ENCODE measurements at places on chromosomes 1 and 21. TPM values are rescaled to one million over a fixed set of nuclear protein-coding genes. Genes with fewer than 3 reads are reported as not detected.

DNA sequence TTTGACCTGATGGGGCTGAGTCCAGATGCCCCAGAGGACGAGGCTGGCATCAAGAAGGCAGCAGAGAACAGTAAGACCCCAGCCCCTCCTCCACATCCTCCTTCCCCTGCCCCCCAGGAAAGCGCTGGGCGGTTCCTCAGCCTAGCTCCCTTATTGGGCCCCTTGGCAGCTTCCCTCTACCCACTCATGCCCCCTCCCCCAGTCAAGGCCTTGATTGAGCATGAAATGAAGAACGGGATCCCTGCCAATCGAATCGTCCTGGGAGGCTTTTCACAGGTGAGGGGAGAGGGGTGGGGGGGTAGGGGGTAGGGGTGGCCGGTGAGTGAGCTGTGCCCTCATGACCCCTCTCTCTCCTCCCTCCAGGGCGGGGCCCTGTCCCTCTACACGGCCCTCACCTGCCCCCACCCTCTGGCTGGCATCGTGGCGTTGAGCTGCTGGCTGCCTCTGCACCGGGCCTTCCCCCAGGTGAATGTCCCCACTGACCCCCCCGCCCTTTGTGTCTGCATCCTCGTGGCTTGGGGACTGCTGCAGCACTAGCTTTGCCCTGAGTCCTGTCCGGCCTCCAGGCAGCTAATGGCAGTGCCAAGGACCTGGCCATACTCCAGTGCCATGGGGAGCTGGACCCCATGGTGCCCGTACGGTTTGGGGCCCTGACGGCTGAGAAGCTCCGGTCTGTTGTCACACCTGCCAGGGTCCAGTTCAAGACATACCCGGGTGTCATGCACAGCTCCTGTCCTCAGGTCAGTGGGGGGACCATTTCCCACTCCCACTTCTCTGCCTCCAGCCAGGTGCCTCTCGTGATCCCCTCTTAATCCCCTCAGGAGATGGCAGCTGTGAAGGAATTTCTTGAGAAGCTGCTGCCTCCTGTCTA is 3.2 kb downstream of the LYPLA2 start:
- no peak overlapping the region for H3K27ac ChIP-seq
- peaks cover 15% of the 10 kb centered on the region for H3K36me3 ChIP-seq
- no peak for DNase-seq
- H3K4me1 ChIP-seq, result peaks cover 35% of the 10 kb centered on the region
- H3K27me3 ChIP-seq, result no peaks in the 10 kb centered on the region
- no peak overlapping the region for H3K4me3 ChIP-seq

DNA sequence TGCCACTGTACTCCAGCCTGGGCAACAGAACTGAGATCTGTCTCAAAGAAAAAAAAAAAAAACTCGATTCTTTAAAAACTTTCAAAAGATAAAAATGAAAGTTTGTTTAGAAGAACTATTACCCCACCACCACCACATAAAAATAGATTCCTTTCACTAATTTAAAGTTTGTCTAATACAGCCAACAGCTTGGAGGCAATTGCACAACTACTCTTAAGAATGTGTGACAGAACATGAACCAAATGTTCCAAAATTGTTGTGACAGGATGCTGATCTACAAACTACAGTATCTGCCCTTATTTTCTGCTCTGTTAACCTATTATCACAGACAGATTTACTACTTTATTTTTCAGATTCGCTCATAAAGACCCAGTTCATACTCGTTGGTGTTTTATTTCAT is 5.5 kb upstream of the TGFBR3 start:
- H3K36me3 ChIP-seq, result no peaks in the 10 kb centered on the region
- no peaks in the 10 kb centered on the region for H3K27me3 ChIP-seq
- peaks cover 12% of the 10 kb centered on the region for H3K4me1 ChIP-seq
- H3K27ac ChIP-seq, result no peak overlapping the region
- H3K4me3 ChIP-seq, result no peak overlapping the region
- no peak for DNase-seq

DNA sequence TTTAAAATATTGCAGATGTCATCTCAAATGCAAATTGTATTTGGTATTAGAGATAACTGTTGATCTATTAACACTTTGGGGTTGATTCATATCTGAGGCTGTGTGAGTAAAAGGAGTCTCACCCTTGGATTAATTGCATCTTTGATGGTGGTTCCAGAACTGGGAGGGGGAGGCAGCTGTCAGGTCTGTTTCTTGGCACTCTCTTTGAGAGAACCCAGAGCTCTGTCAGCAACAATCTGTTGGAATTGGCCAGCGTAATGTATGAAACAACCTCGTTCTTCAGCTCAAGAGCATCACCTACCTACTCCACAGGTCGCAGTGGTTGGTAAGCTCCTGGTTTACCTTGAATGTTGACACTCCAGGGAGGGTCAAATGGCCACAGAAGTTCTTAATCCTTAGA is 424.1 kb downstream of the CAMTA1 start:
- H3K4me1 ChIP-seq, result no peaks in the 10 kb centered on the region
- no peak overlapping the region for H3K4me3 ChIP-seq
- no peak for DNase-seq
- H3K27me3 ChIP-seq, result no peaks in the 10 kb centered on the region
- H3K36me3 ChIP-seq, result no peaks in the 10 kb centered on the region

- no peak for DNase-seq
- no peak overlapping the region for H3K4me3 ChIP-seq
- H3K27ac ChIP-seq, result no peak overlapping the region
- H3K4me1 ChIP-seq, result no peaks in the 10 kb centered on the region
These were observed 272.2 kb downstream of the VAV3 start for GRCh38 chr1:107692580-107693345.

GRCh38 chr1:244210884-244211558 is 159.9 kb downstream of the ZBTB18 start:
- no peak for DNase-seq
- H3K27ac ChIP-seq, result no peak overlapping the region
- no peaks in the 10 kb centered on the region for H3K27me3 ChIP-seq
- H3K4me3 ChIP-seq, result no peak overlapping the region

- H3K4me1 ChIP-seq, result no peaks in the 10 kb centered on the region
- DNase-seq, result no peak
- H3K4me3 ChIP-seq, result no peak overlapping the region
- H3K36me3 ChIP-seq, result no peaks in the 10 kb centered on the region
- H3K27me3 ChIP-seq, result no peaks in the 10 kb centered on the region
- H3K27ac ChIP-seq, result no peak overlapping the region
These were observed 6.7 kb upstream of the INKA2 start for GRCh38 chr1:111745675-111746613.

DNA sequence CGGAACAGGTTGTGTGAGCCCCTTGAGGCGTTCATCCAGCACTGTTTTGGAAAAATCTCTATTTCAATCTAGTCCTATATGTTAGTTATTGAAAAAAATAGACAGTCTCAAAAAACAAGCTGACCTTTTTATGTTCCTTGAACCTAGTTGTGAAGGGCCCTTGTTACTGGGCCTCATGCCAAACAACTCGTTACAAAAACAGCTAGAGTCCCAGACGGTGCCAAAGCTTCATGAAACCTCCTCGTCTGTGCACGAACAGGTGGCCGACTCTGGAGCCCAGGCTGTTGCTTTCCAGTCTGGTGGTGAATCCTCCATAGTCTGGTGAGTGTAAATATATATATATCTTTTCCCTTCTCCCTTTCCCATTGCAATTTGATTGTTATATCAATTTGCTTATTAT is at the start of gene CHIA:
CHIA (plus strand) TSS at position 222 of the 400 bp plus-strand sequence. CDS start 19,617 bp downstream, outside the sequence.
- no peaks in the 10 kb centered on the region for H3K4me1 ChIP-seq
- H3K36me3 ChIP-seq, result no peaks in the 10 kb centered on the region
- DNase-seq, result no peak
- H3K4me3 ChIP-seq, result no peak within 1 kb of the TSS
- H3K27ac ChIP-seq, result no peak within 1 kb of the TSS
- no peaks in the 10 kb centered on the region for H3K27me3 ChIP-seq

DNA sequence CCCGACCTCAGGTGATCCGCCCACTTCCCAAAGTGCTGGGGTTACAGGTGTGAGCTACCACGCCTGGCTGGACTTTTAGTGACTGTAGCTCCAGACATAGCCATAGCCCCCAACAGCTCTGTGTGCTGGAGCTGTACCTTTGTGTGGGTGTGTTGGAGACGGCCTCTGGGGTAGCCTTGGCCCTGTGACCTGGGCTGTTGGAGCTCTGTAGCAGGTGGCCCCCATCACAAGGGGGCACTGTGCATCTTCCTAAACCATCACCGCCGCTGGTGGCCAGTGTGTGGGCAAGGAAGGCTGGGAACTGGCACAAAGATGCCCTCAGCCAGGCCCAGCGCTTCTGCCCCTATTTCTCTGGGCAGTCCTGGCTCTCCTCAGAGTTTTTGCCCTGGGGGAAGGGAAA is 38.4 kb upstream of the FOXO6 start:
- H3K4me1 ChIP-seq, result peaks cover 23% of the 10 kb centered on the region
- DNase-seq, result no peak
- H3K27me3 ChIP-seq, result no peaks in the 10 kb centered on the region
- no peak overlapping the region for H3K4me3 ChIP-seq
- H3K27ac ChIP-seq, result no peak overlapping the region

DNA sequence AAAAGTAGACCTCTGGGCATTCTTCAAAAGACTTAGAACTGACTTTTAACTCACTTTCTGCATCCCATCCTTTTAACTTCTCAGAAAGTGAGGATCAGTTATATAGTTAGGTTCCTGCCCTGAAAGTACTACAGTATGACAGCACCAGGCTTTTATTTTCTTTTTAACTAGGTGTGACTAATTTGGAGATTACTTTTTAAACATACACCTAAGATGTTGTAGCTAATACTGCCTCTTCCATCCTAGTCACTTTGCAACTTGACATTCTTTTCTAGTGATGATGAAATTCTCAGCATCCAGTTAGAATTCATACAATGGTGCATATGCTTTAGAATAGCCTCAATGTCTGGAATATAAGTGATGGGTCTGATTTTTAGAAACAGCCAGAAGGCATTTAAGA is 24.6 kb downstream of the RUNX1 start:
- H3K27me3 ChIP-seq, result no peaks in the 10 kb centered on the region
- no peak for DNase-seq
- H3K4me3 ChIP-seq, result no peak overlapping the region
- H3K4me1 ChIP-seq, result no peaks in the 10 kb centered on the region
- no peak overlapping the region for H3K27ac ChIP-seq

DNA sequence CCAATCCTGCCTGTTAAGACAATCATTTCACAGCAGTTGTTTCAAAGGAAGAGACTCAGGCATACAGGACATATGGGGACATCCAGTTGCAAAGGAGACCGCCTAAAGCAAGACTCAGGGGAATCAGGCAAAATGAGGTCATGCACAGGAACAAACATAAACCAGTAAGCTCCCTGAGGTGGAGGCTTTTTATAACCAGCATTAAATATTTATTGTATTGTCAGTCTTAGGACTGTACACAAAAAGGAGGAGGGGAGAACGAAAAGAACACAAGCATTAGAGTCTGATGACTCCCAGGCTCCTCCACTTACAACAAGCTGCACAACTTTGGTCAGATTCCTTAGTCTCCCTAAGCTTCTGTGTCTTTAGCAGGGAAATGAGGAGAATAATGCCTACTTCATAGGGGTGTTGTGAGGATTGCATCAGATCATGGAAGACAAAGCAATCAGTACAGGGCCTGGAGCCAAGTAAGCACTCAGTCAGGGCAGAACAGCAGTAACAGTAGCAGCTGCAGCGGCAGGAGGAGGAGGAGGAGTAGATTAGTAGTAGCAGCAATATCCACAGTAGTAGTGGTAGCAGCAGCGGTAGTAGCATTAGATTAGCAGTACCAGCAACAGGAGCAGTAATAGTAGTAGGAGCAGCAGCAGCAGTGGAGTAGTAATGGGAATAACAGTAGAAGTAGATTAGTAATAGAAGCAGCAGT is 54.2 kb upstream of the SPATA6 start:
- no peak for DNase-seq
- no peaks in the 10 kb centered on the region for H3K4me1 ChIP-seq
- H3K36me3 ChIP-seq, result no peaks in the 10 kb centered on the region
- H3K4me3 ChIP-seq, result no peak overlapping the region

GRCh38 chr1:201347498-201348210 is 29.8 kb downstream of the TNNT2 start:
- H3K27me3 ChIP-seq, result no peaks in the 10 kb centered on the region
- no peak overlapping the region for H3K27ac ChIP-seq
- DNase-seq, result no peak
- no peaks in the 10 kb centered on the region for H3K4me1 ChIP-seq
- no peaks in the 10 kb centered on the region for H3K36me3 ChIP-seq
- H3K4me3 ChIP-seq, result no peak overlapping the region

- H3K4me3 ChIP-seq, result no peak overlapping the region
- no peaks in the 10 kb centered on the region for H3K27me3 ChIP-seq
- H3K36me3 ChIP-seq, result no peaks in the 10 kb centered on the region
- no peaks in the 10 kb centered on the region for H3K4me1 ChIP-seq
These were observed 249.4 kb upstream of the B3GALT2 start for GRCh38 chr1:193435781-193436180.

DNA sequence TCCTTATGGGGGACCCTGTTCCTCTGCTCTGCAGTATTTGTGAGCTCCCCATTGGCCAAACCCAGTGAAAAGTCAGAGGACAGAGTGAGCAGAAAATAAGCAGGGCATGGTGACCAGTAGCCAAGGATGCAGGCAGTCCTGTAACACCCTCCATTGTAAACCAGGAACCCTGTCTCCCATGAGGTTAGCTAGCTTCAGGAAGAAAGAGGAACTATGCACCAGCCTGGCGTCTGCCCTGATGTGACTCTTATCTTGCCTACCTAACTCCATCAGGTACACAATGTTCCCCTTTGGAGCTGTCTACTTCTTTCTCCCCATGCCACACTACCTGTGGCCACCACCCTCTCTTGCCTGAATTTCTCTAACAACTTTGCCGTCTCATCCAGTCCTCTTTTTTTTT is 119.2 kb downstream of the LRIG2 start:
- no peak for DNase-seq
- no peaks in the 10 kb centered on the region for H3K4me1 ChIP-seq
- no peak overlapping the region for H3K27ac ChIP-seq
- no peaks in the 10 kb centered on the region for H3K36me3 ChIP-seq
- no peaks in the 10 kb centered on the region for H3K27me3 ChIP-seq

- peaks cover 40% of the 10 kb centered on the region for H3K4me1 ChIP-seq
- no peak for DNase-seq
- H3K27me3 ChIP-seq, result no peaks in the 10 kb centered on the region
- no peak overlapping the region for H3K27ac ChIP-seq
- H3K4me3 ChIP-seq, result peak overlapping the region; percentile 8
These were observed 37.1 kb upstream of the NBL1 start for GRCh38 chr1:19606817-19607642.

- no peaks in the 10 kb centered on the region for H3K36me3 ChIP-seq
- H3K27me3 ChIP-seq, result no peaks in the 10 kb centered on the region
- peaks cover 12% of the 10 kb centered on the region for H3K4me1 ChIP-seq
- no peak overlapping the region for H3K27ac ChIP-seq
These were observed 613.5 kb downstream of the LMO4 start for GRCh38 chr1:87942165-87942564.

GRCh38 chr1:166145499-166145898 is 21.3 kb downstream of the FAM78B start:
- no peak overlapping the region for H3K27ac ChIP-seq
- no peaks in the 10 kb centered on the region for H3K27me3 ChIP-seq
- H3K36me3 ChIP-seq, result no peaks in the 10 kb centered on the region
- no peak overlapping the region for H3K4me3 ChIP-seq
- no peaks in the 10 kb centered on the region for H3K4me1 ChIP-seq

The DIO1 gene
- not detected for total RNA-seq

The SLC26A9 gene
- total RNA-seq, result not detected

The FGR gene
- total RNA-seq, result 17.0 TPM

The LCE3E gene
- not detected for total RNA-seq

The AGO4 gene
- 16.2 TPM for total RNA-seq

The HES4 gene
- 98.8 TPM for total RNA-seq

The C8A gene
- total RNA-seq, result not detected

The CSF1 gene
- 146 TPM for total RNA-seq

The KRTAP19-4 gene
- total RNA-seq, result not detected

All from thoracic aorta (tissue), 2 donors.